ENCODE measurements at places on chromosomes 12 and 14.

DNA sequence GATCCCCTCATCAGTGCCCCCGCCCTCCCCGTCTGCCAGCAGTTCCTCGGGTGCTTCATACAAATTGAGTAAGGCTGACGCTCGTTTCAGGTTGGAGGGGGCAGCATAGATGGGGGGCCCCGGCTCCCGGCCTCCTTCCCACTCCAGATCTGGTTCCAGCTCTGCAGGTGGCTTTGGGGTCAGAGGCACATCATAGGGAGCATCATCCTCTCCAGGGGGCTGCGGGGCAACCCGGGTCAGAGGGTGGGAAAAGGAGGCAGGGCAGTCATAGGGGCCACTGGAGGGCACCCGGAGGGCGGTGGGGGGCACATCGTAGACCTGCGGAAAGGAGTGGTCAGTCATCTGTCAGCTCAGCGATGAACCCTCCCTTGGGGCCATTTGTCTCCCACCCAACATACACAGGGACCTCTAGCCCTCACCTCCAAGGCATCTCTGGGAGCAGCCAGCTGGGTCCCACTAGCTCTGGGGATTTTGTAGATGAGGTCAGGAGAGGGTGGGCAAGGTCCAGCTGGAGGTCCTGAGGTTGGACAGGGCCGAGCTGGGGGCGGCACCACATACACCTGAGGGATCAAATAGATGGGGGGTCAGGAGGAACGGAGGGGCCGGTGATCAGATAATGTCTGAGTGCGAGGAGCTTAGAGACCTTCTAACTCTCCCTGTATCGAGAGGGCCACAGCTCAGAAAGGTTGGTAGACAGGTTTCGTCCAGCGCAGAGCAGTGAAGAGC, 5.1 kb downstream of the EFS start:
- no peak for DNase-seq

GRCh38 chr12:3083241-3083920, 6.2 kb downstream of the TSPAN9 start:
- DNase-seq, result no peak

- no peak for DNase-seq
These were observed 122.7 kb upstream of the MDM1 start for GRCh38 chr12:68454892-68455291.

DNA sequence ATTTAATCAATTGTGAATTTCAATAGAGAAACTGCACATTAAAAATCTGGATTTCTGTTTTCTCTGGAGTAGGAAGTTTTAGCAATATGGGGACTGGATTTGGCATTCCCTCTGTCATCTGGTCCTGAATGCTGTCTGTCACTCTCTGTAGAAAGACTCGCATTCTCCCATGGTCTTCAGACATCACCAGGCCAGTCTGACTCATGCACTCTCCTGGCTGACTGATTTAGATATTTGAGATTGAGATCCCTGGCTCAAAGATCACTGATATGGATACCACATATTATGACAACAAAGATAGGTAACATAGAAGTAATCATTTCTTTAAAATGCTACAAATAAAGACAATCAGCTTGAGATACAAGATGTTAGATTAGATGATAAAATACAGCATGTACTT, 524.5 kb downstream of the GALC start:
- no peak for DNase-seq

DNA sequence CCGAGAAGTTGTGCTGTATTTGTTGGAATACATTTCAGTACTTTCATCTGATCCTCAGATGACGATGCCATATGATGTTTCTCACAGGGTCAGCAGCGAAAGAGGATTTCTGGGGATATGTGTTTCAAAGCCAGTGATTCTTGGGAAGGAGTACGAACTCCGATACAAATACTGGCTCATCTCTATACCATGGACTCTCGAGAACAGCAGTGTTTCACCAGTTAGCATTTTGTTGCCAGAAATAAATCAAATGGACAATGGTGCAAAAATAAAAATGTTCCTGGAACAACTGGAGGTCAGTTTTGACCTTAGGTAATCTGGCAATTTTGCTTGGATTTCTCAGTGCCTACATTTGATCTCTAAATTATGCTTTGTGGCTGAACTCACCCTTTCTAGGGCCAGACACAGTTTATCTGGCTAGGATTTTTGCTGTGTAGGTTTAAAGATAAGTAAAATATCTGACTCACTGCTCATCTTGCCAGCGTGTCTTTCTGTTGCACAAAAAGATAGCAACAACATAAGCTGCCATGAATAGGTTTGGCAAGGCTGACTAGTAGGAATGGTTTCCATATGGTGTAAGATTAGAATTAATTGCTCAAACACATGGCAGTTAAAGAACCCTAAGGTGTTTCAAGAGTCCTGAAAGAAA, 11.0 kb upstream of the MGP start:
- DNase-seq, result no peak

DNA sequence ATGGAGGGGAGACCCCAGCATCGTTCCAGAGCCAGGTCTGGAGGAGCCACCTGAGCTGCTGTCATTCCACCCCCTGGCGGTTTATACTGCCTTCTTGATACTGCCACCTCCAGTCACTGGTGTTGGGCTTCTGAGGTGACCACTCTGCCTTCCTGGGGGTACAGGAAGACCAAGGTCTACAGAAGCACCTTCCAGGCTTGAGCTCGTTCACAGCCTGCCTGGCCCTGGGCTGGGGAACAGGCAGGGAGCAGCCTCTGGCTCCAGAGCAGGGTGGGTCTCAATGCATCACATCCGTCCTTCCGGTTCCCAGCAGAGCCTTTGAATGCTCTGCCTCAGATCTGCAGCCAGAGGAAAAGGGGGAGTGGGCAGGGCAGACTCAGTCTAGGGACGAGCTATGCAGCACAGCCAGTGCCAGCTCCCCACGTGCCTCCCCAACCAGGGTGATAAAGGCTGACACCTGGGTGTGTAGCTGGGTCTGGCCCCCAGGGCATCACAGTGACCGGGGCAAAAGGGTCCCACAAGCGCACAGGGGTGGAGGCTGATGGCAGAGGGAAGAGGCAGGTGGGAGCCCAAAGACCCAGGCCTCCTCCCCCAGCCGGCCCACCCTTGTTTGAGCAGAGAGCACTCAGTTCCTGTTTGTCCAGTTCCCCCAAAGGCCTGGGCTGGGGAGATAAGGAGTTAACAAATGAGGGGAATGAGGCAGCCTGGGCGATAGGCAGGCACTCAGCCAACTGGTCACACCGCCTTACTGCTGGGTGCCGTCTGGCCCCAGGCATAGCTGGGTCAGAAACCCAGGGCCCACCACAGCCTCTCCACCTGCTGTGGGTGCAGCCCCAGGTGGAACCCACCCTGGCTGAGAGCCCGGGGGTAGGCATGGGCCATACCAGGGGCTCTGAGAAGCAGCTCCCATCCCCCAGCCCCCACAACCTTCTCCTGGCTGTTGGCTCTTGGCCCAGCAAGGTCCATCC, 17.1 kb downstream of the DEGS2 start:
- no peak for DNase-seq

GRCh38 chr14:99430491-99430890, 50.2 kb downstream of the SETD3 start:
- DNase-seq, result no peak

- no peak for DNase-seq
These were observed 4.5 kb downstream of the KRT83 start for GRCh38 chr12:52316701-52317100.

DNA sequence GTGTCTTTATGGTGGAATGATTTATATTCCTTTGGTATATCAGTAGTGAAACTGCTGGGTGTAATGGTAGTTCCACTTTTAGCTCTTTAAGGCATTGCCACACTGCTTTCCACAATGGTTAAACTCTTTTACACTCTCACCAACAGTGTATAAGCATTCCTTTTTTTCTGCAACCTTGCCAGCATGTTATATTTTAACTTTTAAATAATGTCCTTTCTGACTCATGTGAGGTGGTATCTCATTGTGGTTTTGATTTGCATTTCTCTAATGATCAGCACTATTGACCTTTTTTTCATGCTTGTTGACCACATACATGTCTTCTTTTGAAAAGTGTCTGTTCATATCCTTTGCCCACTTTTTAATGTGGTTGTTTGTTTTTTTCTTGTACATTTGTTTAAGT, 142.5 kb downstream of the MSRB3 start:
- no peak for DNase-seq

DNA sequence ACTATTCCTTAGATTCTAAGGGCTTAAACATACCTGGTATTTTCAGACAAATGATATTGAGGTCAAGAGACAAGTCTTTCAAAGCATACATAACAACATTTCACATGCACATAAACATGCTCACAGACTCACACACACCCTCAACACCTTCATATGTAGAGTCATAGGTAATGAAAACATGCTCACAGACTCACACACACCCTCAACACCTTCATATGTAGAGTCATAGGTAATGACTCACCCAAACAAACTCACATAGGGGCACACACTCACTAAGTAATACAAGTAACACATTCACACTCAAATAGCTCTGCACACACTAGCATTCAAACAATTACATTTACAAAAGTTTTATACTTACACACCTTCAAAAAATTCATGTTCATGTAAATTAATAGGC, 975.5 kb downstream of the TMEM121 start:
- DNase-seq, result no peak

- peak; percentile 31 for DNase-seq
These were observed 62.1 kb downstream of the PPP2R5C start for GRCh38 chr14:101823511-101824120.

DNA sequence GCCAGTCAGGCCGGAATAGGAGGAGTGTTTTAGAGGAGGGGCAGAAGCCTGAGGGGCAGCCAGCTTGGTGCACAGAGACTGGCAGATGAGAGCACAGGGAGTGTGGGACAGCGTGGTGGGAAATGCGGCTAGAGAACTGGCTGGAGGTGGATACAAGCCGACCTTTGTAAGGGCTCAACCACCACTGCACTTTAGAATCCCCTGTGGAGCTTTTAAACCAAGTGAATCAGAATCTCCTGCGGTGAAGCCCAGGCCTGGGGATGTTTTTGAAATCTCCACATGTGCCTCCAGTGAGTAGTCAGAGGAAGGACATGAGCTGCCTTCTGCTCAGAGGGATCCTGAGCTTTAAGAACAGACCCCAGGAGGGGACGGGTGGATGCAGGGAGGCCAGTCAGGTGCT, 10.9 kb upstream of the PCED1B start:
- DNase-seq, result peak; percentile 18

- no peak for DNase-seq
These were observed 175.2 kb upstream of the BCL2L14 start for GRCh38 chr12:11895421-11896078.

GRCh38 chr12:91058786-91059185, 962 bp upstream of the KERA start:
- DNase-seq, result no peak

GRCh38 chr12:48671231-48671856, 10.7 kb downstream of the KANSL2 start:
- DNase-seq, result no peak

DNA sequence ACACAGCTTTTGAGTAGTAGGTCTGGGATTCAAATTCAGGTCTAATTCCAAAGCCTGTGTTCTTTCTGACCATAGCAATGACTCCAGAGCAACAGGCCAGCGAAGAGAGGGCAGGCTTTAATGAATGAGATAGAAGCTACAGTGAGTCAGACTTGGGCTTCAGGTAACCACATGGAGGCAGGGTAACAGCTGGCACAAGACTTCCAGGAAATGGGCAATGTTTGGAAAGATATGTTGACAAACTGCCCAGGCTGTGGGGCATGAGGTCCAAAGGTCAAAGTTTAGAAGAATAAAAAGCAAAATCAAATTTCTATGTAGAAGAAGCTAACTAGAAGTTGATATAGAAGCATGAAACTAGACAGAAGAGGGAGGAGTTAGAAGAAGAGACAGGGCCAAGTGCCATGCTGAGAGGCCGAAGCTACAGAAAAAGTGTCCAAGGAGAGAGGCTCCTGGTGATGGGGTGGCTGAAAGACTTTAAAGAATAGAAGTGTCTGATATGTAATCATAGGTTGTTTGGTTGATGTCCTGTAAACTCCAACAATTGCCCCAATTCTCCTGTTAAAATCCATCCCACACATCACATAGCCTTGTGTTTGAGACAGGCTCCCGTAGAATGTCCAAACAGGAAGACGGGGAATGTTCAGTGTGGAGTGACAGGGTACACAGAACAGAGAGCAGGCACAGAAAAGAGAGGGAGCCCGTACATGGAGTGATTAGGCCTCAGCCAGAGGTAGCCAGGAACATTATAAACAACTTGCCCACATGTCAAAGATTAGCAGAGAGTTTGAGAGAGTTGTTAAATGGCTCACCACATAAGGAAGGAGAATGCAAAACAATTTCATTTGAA, 384.7 kb downstream of the CCDC91 start:
- no peak for DNase-seq

DNA sequence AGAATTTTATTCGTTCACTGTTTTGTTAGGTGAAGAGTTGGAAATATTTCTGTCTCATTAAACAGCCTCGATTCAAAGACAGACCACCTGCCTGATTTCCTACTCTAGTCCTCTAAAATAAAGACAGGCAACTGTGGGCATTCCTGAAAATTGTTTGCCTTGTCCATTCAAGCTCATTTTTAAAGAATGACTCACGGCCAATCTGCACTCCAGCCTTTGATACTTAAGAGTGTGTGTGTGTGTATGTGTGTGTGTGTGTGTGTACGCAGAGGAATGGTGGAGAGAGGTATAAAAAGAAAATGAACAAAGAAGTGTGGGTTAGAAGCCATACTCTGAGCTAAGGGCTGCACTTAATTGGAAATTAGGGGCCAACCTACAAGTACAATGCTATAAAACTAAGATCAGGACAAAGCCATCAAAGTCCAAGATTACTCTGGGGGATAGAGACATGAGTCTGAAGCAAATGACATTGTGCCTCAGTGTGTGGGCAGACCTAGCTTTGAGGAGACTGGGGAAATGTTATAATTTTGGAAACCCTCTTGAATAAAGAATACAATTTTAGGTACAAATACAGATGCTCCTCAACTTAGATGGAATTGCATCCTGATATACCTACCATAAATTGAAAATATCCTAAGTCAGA, 45.6 kb upstream of the SOCS2 start:
- DNase-seq, result peak; percentile 79

GRCh38 chr12:105064564-105065178, 19.6 kb downstream of the ALDH1L2 start:
- no peak for DNase-seq

DNA sequence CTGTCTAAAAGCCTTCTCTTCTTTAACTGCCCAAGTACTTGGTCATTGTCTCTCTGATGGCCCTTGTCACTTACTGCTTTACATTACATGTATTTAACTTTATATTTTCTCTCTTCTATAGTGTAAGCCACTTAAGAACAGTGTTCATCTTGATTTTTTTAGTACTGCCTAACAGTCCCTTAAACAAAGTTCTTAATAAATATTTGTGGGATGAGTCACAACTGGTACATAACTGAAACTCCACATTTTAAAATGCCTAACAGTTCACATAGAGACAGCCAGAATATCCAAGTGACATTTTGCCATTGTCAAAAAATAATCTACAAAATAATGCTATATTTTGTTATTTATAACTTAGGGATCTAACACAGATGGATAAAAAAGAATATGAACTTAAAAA, 146.6 kb downstream of the STXBP6 start:
- DNase-seq, result no peak

GRCh38 chr12:15629761-15630160, 159.4 kb downstream of the EPS8 start:
- DNase-seq, result no peak

- no peak for DNase-seq
These were observed 54.4 kb upstream of the PRMT8 start for GRCh38 chr12:3436461-3437065.

GRCh38 chr14:79432640-79433039, 778.7 kb downstream of the DIO2 start:
- DNase-seq, result no peak
